ENCODE measurements at places on chromosomes 7 and 10.

- DNase-seq = no peak
These were observed 93.5 kb downstream of the AKAP9 start for GRCh38 chr7:92034116-92034515.

GRCh38 chr10:98030093-98030821, at the start of gene CRTAC1:
Gene CRTAC1, minus strand, starts transcription at chr10:98030621. Its CDS starts 149 bp downstream, at chr10:98030472.
- DNase-seq = no peak

DNA sequence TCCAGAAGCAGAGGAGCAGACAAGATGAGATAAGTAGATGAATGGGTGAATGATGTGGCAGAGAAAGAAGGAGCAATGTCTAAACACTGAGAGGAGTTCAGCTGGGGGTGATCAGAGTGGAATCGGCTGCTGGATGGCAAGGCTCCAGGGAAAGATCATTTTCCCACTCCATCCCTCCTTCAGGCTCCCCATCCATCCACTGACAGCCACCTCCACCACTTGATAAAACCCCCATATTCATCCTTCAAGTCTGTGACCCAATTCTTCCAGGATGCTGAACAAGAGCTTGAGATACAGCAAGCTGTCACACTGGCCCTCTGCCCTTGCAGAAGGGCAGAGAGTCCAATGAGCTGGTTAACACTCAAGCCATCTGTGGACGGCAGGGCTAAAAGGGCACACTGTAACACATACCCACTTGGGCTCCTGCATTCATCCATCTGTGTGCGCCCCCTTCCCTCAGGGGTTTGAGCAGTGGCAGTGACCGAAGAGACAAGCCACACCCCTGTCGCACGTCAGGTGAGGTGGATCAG, 30.8 kb upstream of the CACNB2 start:
- no peak for DNase-seq

DNA sequence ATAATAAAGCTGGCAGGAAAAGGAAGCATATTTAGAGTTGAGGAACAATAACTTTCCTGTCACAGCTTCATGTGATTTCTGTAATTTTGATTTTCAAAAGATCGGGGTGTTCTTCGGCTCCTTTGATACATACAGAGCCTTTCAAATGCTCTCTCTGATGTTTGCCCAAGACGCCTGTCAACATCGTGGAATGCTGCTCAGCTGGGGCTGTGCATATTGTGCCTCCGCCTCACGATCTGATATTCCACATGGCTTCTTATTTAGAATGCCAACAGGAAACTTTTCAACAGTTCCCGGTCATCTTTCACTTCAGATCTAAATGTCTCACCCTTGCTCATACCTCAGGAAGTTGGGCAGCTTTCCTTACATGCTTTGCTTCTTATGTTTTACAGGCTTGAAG, 7.3 kb downstream of the NPY start:
- DNase-seq = peak; percentile 2

DNA sequence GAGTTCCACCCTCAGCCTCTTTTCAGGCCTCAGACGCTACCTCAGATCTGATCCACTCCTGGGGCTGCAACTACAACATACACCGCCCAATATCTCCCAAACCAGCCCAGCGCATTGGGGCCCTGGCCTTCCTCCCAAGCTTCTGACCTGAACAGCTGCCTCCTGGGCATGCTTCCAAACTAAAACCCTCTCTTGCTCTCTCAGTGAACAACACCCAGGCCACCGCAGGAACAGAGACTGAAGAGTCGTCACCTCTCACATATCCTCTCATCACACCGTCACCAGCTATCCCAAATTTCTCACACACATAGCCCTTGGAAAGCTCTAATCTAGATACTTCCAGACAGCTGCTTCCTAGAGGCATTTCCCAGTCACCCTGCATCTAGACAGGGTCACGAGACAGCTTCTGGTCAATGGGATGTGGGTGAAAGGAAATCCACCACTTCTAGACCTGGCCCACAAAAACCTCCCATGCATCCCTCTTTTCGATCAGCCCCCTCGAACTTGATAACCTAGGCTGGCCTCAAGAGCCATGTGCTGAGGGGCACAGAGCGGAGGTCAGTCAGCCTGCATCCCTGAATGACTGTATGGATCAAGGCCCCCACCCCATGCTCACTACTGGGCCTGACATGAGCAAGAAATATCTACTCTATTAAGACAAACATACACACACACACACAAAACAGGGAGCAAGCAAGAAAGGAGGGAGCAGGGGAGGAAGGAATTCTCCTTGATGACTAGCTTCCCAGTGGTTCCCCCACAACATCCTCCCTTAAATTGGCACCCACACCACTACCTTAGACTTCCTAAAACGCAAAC, 1.8 kb downstream of the PARP12 start:
- no peak for DNase-seq

GRCh38 chr7:111650456-111650999, 88.2 kb upstream of the IMMP2L start:
- DNase-seq = no peak

DNA sequence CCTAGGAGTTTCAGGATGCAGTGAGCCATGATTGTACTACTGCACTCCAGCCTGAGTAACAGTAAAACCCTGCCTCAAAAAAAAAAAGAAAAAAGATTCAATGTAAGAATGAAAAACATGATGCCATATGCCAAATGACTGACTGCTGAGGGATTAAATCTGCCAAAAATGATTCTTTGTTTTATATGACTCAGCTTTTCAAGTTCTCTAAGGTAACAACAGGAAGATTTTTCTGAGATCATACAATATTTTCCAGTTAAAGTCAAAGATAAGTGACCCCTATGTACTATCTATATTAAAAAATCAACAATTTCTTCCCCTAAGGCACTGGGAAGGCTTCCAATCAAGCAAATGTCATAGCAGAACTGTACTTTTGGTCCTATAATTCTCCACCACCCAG, 271.2 kb upstream of the IMMP2L start:
- DNase-seq = no peak

DNA sequence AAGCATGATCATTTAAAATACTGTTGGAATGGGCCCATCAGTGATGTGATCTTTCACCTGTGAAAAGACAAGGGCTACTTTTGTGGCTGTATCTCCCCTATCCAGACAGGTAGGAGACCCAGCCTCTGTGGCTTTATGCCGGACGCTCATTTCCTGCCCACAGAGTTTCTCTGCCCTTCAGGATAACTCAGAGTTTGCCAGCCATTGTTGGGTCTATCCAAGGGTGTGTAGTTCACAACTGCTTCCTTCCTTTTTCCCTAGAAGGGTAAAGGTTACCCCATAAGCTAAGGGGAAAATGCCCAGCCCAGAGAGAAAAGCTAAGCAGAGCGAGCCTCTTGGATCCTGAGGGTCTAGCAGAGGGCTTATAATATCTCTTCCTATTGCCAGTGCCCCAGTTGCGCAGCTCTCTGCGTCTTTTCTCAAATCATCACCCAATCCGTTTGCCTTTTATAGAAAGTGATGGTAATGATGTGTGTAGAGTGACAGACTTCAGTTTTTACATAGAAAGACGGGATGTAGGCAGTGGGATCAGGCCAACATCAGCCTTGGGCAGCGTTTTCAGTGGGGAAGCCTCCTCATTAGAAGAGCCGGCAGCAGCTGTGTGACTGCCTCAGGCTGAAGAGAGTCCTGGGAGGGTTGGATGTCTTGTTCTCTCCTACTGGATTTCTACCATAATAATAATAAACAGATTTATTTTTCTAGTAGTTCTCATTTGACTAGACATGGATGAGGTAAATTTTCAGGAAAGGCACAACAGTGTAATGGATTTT, 80.5 kb downstream of the MET start:
- no peak for DNase-seq

DNA sequence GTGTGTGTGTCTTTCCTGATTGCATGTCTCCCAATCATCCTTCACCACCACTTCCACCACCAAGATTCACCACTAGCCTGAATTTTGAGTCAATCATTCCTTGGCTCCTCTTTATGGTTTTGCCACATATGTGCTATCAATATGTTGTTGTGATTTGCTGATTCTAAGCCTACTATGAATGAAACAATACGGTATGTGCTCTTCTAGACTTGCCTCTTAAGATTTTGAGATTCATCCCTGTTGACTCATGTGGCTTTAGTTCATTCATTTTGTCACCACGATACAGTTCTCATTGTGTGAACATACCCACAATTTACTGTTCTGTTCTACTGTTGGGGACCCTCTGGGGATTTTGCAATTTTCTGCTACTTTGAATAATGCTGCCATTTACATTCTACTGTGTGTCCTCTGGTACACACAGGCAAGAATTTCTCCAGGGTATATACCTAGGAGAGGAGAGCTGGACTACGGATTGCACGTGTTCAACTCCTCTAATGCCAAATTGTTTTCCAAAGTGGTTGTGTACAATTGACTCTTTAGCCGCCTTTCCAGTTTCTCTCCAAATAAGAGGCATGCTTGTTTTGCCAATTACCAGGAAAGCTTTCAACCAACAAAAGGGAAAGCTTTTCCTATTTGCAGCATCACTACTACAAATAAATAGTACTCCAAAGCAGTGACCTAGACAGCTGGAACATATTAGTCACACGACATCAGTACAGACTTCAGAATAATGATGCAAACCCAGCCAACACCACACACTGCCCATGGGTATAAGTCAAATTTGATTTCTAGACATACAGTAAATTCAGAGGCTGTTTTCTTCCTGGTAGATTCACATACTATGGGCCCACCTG, 30.0 kb downstream of the SGMS1 start:
- peak; percentile 31 for DNase-seq

- DNase-seq = no peak
These were observed 7.7 kb downstream of the CLCN1 start for GRCh38 chr7:143323653-143324052.

DNA sequence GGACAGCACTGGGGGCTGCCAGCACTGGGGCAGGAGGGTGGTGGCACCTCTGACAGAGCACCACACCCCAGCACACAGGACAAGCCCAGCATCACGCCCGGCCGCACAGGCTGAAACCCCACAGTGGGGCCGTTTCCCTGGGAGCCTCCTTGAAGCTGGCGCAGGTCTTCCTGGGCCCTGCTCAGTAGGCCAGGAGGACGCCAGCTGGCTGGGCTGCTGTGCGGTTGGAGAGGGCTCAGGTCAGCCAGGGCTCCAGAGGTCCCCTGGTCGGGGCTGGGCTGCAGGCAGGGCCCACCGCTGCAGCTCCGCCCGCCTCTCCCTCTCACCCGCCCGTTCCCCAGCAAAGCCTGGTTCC, 137.3 kb downstream of the TCERG1L start:
- DNase-seq = no peak

GRCh38 chr7:135831455-135832195, 83.0 kb upstream of the FAM180A start:
- DNase-seq = no peak

DNA sequence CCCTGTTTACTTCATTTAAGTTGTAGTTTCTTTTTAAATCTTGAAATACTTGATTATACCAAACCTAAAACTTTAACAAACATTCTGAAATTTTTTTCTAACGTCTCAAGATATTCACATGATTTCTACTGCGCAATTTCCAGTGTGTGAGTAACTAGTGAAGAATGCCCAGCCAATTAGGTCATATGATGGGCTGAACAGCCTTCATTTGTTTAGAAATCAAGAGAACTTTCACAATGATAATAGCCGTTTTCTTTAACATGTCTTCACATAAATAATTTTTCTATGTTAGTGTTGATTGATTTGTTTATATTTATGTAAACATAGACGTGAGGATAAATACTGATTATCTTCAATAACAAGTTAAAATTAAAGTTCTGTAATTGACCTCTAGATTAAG, 21.8 kb downstream of the STAM start:
- peak; percentile 69 for DNase-seq

DNA sequence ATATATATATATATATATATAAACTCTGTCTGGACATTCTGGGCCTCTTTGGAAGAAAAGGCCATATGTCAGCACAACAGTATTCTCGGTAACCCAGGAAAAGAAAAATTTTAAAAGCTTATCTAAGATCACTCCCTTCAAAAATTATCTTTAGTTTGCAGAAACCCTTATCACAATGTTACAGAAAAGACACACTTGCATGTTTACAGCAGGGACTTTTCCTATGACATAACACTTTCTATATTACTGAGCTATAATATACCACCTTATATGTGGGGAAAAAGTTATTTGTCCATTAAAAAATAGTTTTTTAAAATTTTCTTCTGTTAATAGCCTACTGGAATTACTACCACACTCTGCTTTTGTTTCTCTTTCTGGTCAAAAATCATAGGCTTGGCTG, 25.4 kb downstream of the ANKRD61 start:
- no peak for DNase-seq

GRCh38 chr10:112375721-112376395, 1.9 kb downstream of the ACSL5 start:
- DNase-seq = no peak

GRCh38 chr7:155813546-155814315, 1.5 kb upstream of the SHH start:
- DNase-seq = no peak

- no peak for DNase-seq
These were observed 42.4 kb upstream of the FAM20C start for GRCh38 chr7:149791-150636.

DNA sequence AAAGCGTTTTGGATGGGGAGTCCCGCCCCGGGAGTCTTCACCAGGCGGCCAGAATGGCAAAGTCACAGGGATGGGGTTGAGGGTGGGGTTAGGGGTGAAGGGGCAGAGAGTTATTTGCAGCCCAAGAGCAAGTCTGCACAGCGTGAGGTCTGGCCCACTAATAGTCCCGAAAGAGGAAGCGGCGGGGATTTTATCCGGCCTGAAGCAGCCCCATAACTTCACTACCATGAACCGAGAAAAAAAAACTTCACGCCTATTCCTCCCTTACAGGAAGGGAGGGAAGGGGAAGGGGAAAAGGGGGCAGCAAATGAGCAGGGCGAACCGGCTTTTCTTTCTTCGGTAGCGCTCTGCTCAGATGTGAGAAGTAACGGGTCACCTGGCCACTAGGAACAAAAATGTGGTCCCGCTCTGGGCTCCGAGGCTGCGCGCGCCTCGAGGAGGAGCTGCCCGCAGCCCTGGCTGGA, 712 bp downstream of the ITPRIP start:
- DNase-seq = no peak

DNA sequence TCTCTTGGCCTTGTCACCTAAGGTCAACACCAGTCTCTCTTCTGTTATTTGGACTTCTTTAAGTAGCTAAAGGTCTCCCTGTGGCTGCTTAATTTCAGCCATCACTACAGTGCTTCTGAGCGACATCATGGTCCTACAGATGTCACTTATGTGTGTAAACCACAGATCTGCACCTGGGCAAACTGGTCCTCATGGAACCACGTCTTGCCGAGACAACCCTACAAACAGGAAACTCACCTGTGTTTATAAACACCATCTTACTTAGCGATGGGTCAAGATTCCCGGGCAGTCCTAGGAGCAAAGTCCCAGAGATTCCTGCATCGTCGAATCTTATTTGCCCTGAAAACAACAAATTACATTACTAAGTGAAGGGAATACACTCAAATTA, 27.8 kb downstream of the KLF6 start:
- DNase-seq = no peak

GRCh38 chr10:101066146-101066895, 4.5 kb downstream of the KAZALD1 start:
- no peak for DNase-seq

GRCh38 chr7:51352174-51353100, 35.8 kb upstream of the COBL start:
- no peak for DNase-seq

DNA sequence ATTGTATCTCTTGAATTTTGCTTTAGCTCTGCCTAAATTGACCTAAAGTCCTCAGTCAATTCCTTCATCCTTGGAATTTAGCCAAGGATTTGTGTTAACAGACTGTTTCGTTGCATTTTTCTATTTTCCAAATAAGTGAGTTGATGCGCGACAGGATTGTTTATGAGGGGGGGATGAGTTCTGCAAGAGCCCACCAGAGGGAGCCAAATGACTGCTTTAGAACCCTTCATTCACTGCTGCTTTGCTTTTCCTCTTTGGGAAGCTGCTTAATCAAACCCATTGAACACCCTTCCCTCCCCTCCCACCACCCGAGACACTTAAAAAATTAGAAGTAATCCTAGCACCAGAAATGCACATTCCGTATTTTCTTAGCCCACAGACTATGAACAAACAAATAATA, 33.7 kb upstream of the PTF1A start:
- no peak for DNase-seq
